ENCODE measurements at places on chromosomes 2 and 18.

DNA sequence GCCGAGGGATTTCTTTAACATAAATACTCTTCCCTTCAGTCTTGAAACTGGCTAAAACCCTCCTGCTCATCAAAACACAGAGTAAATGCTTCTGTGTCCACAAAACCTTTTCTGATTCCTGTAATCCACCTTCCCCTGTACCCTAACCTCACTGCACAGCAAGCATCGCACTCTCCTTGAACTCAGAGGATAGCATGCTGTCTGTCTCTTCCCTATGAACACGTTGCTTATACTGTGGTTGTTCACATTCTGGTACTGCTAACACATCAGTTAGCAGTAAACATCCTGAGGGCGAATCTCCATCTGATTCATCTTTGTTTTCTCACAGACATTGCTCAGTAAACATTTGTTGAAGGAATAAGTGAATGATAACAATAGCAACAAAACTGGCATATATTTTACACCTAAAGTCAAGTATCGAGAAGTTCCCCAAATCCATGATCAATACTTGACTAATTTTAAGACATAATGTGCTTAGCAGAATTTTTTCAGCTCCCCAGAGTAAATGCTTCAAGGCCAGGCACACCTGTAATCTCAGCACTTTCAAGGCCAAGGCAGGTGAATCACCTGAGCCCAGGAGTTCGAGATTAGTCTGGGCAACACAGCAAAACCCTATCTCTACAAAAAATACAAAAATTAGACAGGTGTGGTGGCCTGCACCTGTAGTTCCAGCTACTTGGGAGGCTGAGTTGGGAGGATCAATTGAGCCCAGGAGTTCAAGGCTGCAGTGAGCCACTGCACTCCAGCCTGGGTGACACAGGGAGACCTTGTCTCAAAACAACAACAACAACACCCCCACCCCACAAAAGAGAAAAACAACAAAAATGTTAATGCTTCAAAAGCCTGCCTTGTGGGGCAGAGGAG lies 45.6 kb upstream of the LPIN2 start:
- no peak for DNase-seq

GRCh38 chr2:206958261-206958660 lies 18.9 kb downstream of the CPO start:
- DNase-seq, result no peak

- DNase-seq, result no peak
These were observed 191.6 kb downstream of the BABAM2 start for GRCh38 chr2:28082131-28082530.

DNA sequence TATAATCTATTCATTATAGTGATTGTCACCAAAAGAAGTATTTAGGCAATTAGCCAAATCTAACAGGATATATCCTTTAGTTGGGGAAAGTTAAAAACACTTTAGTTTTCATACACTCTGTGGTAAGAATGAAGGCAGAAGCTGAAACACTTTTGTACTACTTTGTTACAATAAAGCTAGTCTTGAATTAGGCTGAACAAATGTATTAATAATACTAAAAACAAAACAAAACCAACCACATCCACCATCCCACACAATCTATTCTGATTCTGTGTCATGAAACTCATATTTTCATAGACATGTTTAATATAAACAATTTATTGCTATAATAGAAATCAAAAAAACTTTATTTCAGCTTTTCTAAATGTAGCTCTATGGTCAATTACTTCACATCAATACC lies 508.8 kb downstream of the ZEB2 start:
- no peak for DNase-seq

DNA sequence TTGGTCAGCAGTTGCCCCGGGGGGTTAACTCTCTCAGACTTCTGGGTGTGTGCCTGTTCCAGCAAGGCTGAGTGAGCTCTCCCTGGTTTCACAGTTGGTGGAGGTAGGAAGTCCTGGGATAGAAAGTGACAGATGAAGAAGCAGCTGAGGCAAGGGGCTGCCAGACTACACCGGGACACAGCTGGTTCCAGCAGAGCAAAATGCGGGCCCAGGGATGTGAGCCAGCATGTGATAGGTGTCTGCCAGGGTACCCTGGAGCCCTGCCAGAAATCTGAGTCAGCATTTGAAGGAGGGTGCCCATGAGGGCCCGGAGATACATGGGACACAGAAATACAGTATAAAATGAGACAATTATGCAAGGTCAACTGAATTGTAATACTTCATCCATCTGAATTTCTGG lies 79.3 kb upstream of the LGALSL start:
- DNase-seq, result no peak

- no peak for DNase-seq
These were observed 416.6 kb upstream of the MEX3C start for GRCh38 chr18:51614033-51614432.

DNA sequence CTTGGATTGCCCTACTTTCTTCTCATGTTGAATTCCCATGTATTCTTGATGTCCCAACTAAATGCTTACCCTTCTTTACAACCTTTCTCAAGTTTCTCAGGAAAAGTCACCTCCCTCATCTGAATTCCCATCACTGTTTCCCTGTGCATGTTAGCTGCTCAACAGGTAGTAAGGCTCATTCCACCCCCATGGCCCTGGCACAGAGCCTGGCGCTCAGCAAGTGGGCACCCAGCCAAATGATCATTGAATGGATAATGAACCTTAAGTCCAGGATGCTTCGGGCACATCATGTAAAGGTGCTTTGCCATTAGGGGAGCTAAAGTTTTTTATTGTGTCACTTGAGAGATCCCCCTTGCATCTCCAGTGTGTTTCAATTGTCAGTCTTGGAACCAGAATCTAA lies 124.0 kb downstream of the PKP4 start:
- DNase-seq, result no peak

- DNase-seq, result no peak
These were observed 256.4 kb downstream of the THSD7B start for GRCh38 chr2:137021763-137022162.

DNA sequence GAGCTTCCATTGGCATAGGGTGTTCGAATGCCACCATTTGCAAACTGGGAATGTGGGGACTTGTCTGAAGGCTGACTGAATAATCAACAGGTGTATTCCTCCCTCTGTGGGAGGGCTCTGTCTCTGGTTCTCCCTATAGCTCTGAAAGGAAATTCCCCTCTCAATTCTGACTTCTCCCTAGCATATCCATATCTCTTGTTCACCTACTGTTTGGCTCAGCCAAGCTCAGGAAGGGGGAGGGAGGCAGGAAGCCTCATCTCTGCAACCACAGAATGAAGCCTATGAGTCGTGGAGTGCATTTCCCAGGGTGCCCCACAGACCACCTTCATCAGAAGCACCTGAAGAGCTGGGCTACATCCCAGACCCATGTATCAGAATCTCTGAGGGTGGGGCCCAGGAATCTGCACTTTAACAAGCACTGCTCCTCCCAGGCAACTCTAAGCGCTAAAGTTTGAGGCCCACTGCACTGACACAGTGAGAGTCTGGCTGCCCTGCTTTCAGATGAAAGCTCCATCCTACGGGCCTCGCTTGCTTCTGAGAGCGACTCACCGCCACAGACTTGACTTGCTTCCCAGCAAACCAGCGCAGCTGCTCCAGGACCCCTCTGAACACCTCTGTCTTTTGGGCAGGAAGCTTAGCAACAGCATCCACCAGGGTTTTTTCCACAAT lies 32.0 kb downstream of the XDH start:
- DNase-seq, result no peak

DNA sequence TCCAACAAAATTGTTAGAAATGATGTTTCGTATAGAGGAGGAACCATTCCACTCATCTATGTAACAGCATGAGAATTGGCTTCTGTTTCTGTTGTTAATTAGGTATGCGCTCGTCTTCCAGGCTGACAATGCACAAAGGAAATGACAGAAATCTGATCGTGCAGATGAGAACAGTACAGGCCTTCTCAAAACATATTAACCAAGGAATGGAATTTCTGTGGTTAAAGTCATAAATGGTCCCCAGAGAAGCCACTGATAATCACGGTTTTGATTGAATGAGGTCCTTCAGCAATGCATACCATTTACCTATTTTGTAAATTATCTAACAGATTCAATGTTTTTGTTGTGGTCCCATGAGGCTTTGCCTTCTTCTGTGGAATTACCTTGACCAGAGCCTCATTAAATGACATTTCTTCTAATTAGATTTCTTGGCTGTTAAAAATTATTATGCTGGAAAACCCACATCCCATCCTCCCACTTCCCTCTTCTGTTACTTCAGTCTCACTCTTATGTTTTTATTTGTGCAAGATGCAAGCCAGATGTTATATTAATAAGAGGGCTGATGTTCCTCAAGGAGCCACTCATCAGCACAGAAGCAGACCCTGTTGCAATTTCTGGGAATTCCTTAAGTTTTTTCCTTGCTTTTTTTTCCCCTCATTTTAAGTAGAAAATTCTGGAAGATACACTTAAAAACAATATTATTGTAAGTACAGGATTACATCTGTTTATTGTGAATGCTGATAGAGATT lies 395.8 kb downstream of the PID1 start:
- DNase-seq, result no peak

GRCh38 chr2:146665800-146666199 lies 1179.0 kb upstream of the ACVR2A start:
- DNase-seq, result no peak

DNA sequence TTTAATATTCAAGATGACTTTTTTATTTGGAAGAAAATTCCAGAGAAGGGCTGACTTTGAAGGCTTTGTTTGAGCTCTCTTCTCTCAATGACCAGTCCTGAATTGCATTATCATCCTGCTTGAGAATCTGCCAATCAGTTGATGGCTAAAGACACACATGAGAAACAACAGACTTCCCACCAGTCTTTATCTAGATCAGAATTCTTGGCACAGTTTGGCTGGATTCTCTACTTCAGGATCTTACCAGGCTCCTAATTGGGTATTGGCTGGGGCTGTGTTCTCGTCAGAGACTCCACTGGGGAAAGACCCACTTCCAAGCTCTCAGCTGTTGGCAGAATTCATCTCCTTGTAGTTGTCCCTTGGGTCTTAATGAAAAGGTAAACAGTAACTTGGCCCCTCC lies 86.0 kb downstream of the WDSUB1 start:
- no peak for DNase-seq

GRCh38 chr2:42331569-42332284 lies 29.3 kb downstream of the COX7A2L start:
- DNase-seq, result no peak

GRCh38 chr2:207337234-207338219 lies 171.8 kb upstream of the KLF7 start:
- DNase-seq, result no peak

DNA sequence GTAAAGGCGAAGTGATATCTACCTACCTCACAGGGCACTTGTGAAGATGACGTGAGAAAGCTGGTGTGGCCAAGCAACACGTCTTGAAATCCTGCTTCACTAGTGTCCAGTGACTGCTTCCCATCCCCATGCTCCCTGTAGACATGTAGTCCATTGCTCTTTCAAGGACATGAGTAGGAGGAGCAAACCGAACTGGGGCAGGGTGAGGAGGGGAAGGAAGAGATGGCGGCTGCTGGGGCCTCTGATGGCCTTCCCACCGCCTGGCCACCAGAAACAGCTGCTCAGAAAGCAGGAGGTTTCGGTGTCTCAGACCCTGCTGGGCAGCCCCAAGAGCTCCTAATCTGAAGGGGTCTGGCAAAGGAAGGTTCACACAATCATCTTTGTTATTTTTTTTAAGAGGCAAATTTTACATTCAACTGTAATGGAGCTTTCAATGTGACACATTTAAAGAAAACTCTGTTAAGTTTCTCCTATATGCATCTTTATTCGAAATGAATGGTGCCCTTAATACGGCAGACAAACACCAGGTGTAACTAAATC lies 14.7 kb downstream of the CPLX4 start:
- no peak for DNase-seq

DNA sequence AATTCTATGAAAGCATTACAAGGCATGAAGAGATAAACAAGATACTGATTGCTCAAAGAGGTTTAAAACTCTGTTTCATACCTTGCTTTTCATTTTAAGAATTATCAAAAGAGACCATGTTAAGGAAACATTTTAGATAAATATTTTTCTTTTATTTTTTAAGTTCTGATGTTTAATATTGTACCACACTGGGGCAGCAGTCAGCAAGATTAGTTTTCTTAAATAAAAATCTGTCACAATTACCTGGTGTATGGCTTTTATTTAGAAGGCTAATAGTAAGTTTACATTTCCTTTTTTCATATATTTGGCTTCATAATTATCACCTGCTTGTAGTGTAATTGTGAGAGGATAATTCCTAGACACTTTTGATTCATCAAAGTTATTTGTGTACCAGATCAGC lies 46.4 kb downstream of the ZNF804A start:
- DNase-seq, result no peak

- DNase-seq, result no peak
These were observed 147.7 kb upstream of the RAB12 start for GRCh38 chr18:8461544-8461943.

DNA sequence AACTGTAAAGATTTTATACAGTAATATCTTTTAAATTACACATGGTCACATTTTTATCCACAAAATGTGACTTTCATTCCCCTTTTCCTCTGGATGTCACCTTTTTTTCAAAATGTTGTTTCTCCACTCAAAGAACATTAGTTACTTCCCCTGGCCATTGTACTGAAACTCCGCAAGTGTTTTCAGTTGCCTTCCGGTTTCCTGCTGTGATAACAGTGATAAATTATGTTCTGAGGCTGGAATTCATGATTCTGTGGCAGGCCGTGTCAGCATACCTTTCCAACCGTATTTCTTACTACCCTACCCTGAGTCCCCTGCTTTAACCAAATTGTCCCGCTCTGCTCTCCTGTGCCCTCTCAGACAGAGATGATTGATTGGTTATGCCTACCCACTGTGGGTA lies 53.5 kb downstream of the MGAT5 start:
- DNase-seq, result no peak

GRCh38 chr2:226045080-226045479 lies 645.6 kb downstream of the NYAP2 start:
- DNase-seq, result no peak

DNA sequence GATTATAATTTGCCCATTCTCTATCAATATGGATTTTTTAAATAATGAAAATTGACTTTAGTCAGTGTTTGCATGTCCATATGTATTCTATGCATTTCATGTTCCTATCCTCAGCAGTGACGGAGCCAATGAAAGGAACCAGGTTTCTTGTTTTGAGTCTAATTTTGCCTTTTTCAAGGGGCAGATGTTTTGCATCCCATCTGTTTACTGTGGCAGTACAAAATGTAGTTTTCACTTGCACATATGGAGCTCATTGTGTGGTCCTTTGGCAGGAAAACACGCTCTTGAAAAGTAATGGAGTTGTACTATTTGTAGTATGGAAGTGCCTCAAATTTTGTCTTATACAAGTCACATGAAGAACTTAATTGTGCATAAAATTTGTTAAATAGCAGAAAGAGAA lies 127.8 kb downstream of the AGPS start:
- no peak for DNase-seq

Data from stimulated activated CD4-positive, alpha-beta T cell treated with anti-CD3 and anti-CD28 coated beads, Interleukin-1b, Interleukin-23, amount 100 ng/mL, for 1 hour (primary cell).